ENCODE measurements at places on chromosomes 4 and X.

DNA sequence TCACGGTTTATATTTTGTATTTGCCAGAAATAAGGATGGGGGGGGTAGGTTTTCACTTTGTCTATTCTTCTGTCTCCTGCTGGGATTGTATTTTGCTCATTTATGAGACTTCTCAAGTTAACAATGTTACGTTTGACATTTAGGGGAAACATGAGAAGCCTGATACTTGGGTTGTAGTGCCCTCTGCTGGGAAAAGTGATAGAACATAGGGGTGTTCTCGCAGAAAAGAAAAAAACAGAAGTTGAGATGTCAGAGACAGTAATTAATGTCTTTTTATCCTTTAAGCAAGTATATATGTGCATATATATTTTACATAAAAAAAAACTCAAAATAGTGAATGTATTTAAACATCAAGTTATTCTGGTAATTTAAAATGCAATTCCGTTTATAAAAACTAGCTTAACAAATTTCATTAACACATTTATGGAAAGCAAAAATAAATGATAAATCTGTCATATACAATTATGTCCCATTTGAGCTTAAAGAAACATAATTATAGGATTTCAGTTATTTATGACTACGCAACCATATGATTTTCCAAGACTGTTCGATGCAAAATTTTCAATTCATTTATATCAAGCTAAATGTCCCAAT is 46.0 kb upstream of the TMPRSS11F start:
- peak; percentile 15 for DNase-seq

GRCh38 chr4:141425124-141425523 is 204.4 kb downstream of the ZNF330 start:
- no peak for DNase-seq

- DNase-seq: no peak
Observed at GRCh38 chr4:114225436-114225835, 246.0 kb upstream of the ARSJ start.

DNA sequence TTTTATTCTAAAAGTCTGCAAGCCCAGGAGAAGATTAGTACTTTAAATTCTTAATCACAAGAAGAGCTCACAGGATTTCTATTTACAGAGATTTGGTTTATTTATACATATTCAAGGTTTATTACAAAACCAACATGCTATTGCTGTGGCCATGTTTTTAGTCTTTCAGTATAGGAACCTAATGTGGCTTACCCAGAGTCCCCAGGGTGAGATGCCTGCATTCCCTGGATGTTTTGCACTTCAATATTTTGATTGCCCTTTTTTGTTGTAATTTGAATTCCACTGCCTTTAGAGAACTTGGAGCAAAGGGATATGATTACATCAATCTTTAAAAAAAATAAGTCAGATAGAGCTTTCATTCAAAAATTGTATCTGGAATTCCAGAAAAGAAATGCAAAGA is 146.0 kb upstream of the FRMPD4 start:
- DNase-seq: no peak

GRCh38 chrX:25356456-25356855 is 340.7 kb upstream of the ARX start:
- DNase-seq: no peak

GRCh38 chr4:181161669-181162068 is 1081.5 kb upstream of the TENM3 start:
- no peak for DNase-seq

GRCh38 chr4:133186845-133187244 is 37.8 kb downstream of the PCDH10 start:
- no peak for DNase-seq

DNA sequence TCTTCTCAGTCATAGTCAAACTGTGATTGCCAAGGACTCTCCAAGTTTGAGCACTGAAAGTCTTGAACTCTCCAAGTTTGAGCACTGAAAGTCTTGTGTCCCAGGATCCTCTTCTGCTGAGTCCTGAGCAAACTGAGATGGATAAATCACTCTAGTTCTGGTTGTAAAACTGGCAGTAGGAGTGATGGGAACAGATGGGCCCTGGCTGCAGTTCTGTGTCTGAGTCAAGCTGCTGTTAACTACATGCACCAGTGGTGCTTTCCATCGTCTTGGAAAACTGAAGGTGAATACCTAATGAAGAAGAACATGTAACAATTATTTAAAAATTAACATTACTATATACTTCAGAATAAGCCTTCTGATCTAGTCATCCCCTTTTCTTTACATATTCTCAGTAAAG is 27.6 kb upstream of the KCNIP4 start:
- DNase-seq: no peak

- DNase-seq: peak; percentile 72
Observed at GRCh38 chrX:120749141-120749846, 119.4 kb upstream of the C1GALT1C1 start.

DNA sequence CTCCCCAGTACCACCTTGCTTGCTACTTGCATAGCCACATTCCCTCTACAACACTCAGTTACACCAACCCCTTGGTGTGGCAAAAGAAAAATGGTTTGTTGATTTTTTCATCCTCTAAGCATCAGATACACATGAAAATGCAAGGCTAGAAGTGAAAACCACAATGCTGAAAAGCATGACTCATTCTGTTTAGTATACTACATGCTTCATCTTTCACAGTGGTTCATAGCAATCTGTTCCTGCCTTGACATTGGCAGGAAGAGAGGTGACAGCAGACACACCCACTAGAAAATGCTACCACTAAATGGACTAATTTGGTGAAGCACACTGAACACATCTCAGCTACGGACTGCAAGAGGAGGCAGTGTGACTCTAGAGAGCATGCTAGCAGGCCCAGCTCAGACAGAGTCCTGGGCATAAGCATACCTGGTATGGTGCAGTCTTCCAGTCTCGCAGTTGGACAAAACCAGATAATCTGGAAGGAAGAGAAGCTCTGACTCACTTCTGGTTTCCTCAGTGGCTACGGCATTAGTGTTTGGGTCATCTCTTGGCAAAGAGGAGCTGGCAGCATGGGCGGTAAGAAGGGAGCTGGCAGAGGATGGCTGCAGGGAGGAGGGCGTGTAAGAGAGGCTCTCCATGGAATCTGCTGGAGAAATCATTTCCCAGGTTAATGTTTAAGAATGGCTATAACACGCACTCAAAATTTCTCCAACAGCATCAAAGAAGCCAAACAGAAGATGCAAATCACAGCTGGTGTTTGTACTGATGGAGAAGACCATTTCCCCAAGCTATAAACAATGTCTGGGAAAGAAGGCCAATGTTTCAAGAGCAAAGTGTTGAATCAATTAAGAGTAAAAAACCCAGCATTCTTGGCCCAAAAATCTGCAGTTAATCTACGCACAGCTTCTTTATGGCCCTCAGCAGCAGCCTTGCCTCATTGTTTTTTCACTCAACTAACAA is 37.8 kb downstream of the GAB3 start:
- no peak for DNase-seq
